ENCODE measurements at places on chromosomes 13 and 19. TPM values are rescaled to one million over a fixed set of nuclear protein-coding genes. Genes with fewer than 3 reads are reported as not detected.
A peak's percentile ranks its signal among the peaks of the same experiment; 100 is the strongest.

DNA sequence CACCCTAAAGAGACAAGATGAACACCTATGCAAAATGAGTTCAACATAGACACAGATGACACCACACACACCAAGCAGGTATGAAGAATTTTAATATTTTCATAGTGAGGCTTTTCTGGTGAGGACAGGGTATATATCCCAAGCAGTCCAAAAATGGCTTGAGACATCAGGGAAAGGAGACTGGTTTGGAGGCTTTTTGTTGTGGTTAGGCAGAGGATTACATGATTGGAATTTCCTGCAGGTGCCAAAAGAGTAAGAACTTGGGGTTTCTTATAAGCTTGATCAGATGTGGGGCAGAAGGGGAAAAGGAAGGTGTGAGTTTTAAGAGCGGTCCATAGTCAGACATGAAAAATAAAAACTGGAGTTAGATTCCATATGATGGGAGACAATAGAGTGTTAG, 420.8 kb upstream of the SLITRK1 start:
- no peak overlapping the region for H3K27ac ChIP-seq
- DNase-seq = no peak
- H3K4me3 ChIP-seq = no peak overlapping the region
- no peaks in the 10 kb centered on the region for H3K36me3 ChIP-seq

Gene CRTC1
- total RNA-seq = 9.5 TPM

DNA sequence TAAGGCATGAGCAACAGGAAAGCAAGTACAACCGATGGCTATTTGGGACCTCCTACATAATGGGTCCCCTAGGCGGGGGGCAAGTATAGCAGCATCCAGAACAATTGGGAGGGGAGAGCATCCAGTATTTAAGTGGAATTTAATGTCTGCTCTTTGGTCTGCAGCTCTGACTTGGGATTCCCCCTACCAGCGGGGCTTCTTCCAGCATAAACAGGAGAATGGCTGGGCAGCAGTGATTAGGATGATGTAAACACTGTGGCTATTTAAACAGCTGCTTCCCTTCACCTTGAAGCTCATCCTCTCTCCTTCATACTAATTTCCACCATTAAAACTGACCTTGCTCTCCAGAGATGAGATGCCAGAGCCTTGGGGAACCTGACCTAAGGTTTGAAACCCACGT, 73.9 kb upstream of the OXGR1 start:
- no peak for DNase-seq
- H3K4me1 ChIP-seq = no peaks in the 10 kb centered on the region
- H3K27ac ChIP-seq = no peak overlapping the region
- no peaks in the 10 kb centered on the region for H3K36me3 ChIP-seq
- H3K4me3 ChIP-seq = no peak overlapping the region

Gene MBD3L3
- not detected for total RNA-seq

GRCh38 chr13:102907016-102907756, 61.4 kb downstream of the ERCC5 start:
- H3K27me3 ChIP-seq = no peaks in the 10 kb centered on the region
- no peak overlapping the region for H3K27ac ChIP-seq
- no peak for DNase-seq

GRCh38 chr19:17125062-17125727, 49.6 kb downstream of the MYO9B start:
- no peak for DNase-seq
- peak overlapping the region; percentile 79 for H3K27ac ChIP-seq
- H3K4me1 ChIP-seq = no peaks in the 10 kb centered on the region

Gene INAFM1
- 48.0 TPM for total RNA-seq

DNA sequence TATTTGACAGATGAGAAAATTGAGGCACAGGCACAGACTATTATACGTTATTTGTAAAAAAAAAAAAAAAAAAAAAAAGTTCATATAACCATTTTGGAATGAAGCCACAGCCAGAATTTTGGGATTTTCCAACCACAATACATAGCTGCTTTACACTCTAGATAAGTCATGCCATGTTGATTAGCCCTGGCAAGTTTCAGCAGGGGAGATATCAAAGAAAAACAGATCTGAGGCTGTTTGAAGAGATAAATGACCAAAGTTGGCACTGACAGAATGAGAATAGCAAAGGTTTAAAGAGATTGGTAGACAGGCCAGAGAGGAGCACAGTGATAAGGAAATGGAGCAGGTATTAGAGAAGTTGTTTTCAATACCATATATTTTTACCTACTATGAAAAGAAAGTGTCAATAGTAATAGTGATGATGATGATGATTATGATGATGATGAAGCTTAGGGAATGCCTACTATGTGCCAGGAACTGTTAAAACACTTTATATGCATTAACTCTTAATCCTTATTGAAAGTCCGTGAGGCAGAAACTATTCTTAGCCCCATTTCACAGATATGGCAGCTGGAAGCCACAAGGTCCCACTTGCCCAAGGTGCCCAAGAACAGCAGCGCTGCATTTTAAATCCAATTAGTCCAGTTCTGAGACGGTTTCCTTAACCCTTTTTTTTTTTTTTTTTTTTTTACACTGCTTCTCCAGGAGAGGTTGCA, 105.5 kb downstream of the MBNL2 start:
- H3K4me1 ChIP-seq = no peaks in the 10 kb centered on the region
- no peak for DNase-seq
- H3K27ac ChIP-seq = no peak overlapping the region
- H3K4me3 ChIP-seq = no peak overlapping the region
- H3K27me3 ChIP-seq = no peaks in the 10 kb centered on the region
- no peaks in the 10 kb centered on the region for H3K36me3 ChIP-seq

DNA sequence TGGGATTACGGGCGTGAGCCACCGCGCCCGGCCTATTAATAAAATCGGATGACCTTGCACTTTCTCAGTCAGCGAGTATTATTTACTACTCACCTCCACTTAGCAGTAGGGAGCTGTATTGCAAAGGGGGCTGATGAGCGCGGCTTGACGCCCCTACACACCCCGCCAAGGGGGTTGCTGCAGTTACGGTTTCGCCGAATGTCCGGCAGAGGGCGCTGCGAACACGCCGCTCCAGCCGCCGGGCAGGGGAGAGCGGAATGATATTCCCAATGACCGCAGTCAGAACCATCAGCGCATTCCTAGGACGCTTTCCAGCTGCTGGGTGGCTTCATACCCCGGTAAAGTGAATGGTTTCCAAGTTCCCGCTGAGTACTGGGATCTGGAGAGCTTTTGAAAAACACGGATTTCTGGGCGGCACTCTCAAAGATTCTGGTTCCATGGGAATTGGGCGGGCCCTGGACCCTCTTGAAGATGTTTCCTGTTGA, 30.0 kb upstream of the TPT1 start:
- H3K36me3 ChIP-seq = no peaks in the 10 kb centered on the region
- no peaks in the 10 kb centered on the region for H3K27me3 ChIP-seq
- H3K27ac ChIP-seq = no peak overlapping the region
- no peak overlapping the region for H3K4me3 ChIP-seq

DNA sequence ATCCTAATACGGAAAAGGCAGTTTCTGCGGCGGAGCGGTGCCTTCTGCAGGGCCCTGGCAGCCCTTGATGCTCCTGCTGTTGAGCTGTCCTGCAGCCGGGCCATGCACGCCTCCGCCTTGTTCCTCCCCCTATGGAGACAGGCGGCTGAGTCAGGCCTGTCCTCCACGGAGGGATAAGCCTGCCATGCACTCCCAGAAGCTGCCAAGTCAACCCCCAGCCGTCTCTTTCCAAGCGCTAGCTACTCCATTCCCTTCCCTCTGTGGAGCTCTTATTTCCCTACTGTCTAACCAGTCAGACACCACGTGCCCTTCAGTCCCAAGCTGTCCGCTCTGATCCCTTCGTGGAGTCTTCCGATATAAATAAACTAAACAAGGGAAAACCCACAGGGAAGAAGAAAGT, 197.0 kb downstream of the COL4A1 start:
- H3K27me3 ChIP-seq = no peaks in the 10 kb centered on the region
- peak; percentile 87 for DNase-seq
- no peaks in the 10 kb centered on the region for H3K36me3 ChIP-seq
- no peak overlapping the region for H3K27ac ChIP-seq
- no peak overlapping the region for H3K4me3 ChIP-seq

GRCh38 chr13:41313659-41314197, 2.7 kb downstream of the NAA16 start:
- no peaks in the 10 kb centered on the region for H3K4me1 ChIP-seq
- H3K36me3 ChIP-seq = no peaks in the 10 kb centered on the region
- H3K27me3 ChIP-seq = no peaks in the 10 kb centered on the region
- no peak overlapping the region for H3K27ac ChIP-seq

- DNase-seq = no peak
- no peak overlapping the region for H3K4me3 ChIP-seq
- H3K4me1 ChIP-seq = no peaks in the 10 kb centered on the region
- no peaks in the 10 kb centered on the region for H3K27me3 ChIP-seq
Observed at GRCh38 chr19:53285087-53285486, 17.6 kb upstream of the VN1R4 start.

Gene CDX2
- not detected for total RNA-seq

- H3K4me1 ChIP-seq = no peaks in the 10 kb centered on the region
- no peaks in the 10 kb centered on the region for H3K27me3 ChIP-seq
- no peak overlapping the region for H3K27ac ChIP-seq
- DNase-seq = no peak
Observed at GRCh38 chr19:1277061-1277460, 1.7 kb downstream of the FAM174C start.

DNA sequence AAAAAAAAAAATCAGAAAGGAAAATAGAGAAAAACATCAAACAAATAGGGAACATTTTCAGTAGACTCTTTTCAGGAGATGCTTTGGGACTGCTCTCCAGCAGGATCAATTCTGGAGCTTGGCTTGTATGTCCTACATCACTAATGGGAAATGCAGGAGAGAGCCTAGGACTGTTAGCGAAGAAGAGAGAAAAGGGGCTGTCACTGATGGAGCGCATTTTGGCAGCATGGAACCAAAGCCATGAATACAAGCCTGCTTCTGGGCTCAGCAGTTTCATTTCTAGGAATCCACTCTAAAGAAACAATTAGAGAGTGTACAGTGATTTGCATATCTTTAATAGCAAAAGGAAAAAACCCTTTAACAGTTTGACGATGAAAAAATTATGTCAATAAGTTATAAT, 203.9 kb downstream of the NUFIP1 start:
- H3K36me3 ChIP-seq = no peaks in the 10 kb centered on the region
- H3K27me3 ChIP-seq = no peaks in the 10 kb centered on the region
- no peak overlapping the region for H3K27ac ChIP-seq
- no peak overlapping the region for H3K4me3 ChIP-seq

Gene ITGBL1
- total RNA-seq = 110 TPM

DNA sequence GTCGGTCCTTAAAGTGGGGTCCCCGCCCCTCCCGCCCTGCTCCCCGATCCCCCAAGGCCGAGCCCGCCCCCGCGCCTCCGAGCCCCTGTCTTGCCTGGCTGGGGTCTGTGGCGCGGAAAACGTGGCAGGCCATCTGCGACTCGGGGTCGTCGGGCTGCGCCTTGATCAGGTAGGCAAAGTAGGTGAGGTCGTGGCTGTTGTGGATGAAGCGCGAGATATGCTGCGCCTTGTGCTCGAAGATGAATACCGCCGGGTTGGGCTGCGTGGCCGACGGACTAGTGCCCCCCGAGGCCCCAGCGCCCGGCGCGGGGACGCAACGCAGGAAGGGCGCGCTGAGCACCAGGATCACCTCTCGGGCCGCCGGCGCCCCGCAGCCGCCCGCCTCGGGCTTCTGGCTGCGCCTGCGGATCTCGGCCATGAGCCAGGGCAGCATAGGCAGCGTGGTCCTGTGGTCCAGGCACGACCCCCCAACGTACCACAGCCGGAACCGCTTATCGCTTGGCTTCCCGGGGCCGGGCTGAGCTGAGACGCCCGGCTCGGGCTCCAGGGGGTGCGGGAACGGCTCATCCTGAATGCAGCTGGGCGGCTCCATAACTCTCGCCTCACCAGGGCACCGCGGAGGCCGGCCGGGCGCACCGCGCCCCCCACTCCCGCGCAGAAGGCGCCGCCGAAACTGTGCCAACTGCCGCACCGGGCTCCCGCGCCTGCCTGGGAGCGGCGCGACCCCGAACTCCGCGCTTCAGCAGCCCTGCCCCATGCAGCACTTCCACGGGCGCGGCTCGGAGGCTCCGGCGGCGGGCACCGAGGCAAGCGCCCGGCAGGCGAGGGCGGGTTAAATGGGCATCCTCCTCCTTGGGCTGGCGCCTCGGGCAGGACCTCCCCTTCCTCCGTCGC, 546 bp downstream of the TBC1D4 start:
- no peaks in the 10 kb centered on the region for H3K36me3 ChIP-seq
- no peaks in the 10 kb centered on the region for H3K4me1 ChIP-seq
- DNase-seq = peak; percentile 53
- H3K27me3 ChIP-seq = no peaks in the 10 kb centered on the region
- H3K27ac ChIP-seq = no peak overlapping the region

DNA sequence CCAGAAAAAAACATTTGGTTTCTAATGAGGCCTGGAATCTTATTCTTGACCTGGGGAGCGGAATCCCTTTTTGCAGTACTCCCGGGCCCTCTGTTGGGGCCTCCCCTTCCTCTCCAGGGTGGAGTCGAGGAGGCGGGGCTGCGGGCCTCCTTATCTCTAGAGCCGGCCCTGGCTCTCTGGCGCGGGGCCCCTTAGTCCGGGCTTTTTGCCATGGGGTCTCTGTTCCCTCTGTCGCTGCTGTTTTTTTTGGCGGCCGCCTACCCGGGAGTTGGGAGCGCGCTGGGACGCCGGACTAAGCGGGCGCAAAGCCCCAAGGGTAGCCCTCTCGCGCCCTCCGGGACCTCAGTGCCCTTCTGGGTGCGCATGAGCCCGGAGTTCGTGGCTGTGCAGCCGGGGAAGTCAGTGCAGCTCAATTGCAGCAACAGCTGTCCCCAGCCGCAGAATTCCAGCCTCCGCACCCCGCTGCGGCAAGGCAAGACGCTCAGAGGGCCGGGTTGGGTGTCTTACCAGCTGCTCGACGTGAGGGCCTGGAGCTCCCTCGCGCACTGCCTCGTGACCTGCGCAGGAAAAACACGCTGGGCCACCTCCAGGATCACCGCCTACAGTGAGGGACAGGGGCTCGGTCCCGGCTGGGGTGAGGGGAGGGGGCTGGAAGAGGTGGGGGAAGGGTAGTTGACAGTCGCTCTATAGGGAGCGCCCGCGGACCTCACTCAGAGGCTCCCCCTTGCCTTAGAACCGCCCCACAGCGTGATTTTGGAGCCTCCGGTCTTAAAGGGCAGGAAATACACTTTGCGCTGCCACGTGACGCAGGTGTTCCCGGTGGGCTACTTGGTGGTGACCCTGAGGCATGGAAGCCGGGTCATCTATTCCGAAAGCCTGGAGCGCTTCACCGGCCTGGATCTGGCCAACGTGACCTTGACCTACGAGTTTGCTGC, at the start of gene ICAM4:
Gene ICAM4, plus strand, starts transcription at position 153 of the 935 bp plus-strand sequence. Its CDS starts 58 bp downstream, at position 211.
- DNase-seq = no peak
- no peaks in the 10 kb centered on the region for H3K36me3 ChIP-seq
- H3K4me1 ChIP-seq = no peaks in the 10 kb centered on the region
- H3K4me3 ChIP-seq = no peak within 1 kb of the TSS

Gene PDE4C
- total RNA-seq = 1.7 TPM

Gene SCN1B
- 11.9 TPM for total RNA-seq

DNA sequence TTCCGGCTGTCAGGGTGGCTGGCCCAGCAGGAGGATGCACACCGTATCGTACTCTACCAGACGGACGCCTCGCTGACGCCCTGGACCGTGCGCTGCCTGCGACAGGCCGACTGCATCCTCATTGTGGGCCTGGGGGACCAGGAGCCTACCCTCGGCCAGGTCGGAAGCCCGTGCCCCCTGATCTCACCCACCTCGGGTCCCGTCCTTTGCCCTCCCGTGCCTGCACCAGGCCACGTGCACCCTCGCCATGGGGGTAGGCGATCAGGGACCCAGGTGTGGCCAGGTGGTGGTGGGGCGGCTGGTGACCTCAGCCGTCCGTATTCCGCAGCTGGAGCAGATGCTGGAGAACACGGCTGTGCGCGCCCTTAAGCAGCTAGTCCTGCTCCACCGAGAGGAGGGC, 19.0 kb downstream of the PNPLA6 start:
- H3K27ac ChIP-seq = no peak overlapping the region
- peaks cover 15% of the 10 kb centered on the region for H3K36me3 ChIP-seq
- H3K4me1 ChIP-seq = no peaks in the 10 kb centered on the region
- no peaks in the 10 kb centered on the region for H3K27me3 ChIP-seq
- DNase-seq = no peak
- no peak overlapping the region for H3K4me3 ChIP-seq

Gene IFNL1
- total RNA-seq = not detected
